ENCODE measurements at places on chromosomes 12 and 14.
A peak's percentile ranks its signal among the peaks of the same experiment; 100 is the strongest.

GRCh38 chr14:54676812-54677708 is 110.1 kb downstream of the SAMD4A start:
- DNase-seq, result peak; percentile 83

DNA sequence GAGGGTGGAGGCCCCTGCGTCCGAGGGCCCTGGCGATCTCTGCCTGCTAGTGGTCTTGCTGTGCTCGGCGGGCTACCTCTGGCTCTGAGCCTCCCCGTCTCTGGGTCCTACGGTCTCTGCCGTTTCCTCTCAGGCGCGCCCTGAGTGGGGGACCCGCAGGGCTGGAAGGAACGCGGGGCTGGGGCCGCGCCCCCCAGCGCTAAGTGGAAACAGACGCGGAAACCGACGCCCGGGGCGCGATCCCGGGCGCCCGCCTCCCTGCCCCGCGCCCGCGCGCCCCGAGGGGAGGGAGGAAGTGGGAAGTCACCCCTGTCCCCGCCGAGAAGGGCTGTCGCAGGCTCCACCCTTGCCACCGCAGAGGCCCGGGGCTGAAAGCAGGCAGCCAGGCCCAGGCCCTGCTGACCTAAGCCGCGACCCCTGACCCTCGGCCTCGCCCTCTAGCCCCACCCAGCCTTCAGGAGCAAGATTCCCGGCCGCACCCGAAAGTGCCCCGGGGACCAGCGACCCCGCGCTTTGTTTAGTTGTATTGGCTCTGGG is 831 bp downstream of the CRIP1 start:
- DNase-seq, result no peak

- no peak for DNase-seq
Observed at GRCh38 chr14:67360470-67361206, 510 bp downstream of the EIF2S1 start.

- DNase-seq, result no peak
Observed at GRCh38 chr12:5996459-5996858, 51.4 kb upstream of the ANO2 start.

DNA sequence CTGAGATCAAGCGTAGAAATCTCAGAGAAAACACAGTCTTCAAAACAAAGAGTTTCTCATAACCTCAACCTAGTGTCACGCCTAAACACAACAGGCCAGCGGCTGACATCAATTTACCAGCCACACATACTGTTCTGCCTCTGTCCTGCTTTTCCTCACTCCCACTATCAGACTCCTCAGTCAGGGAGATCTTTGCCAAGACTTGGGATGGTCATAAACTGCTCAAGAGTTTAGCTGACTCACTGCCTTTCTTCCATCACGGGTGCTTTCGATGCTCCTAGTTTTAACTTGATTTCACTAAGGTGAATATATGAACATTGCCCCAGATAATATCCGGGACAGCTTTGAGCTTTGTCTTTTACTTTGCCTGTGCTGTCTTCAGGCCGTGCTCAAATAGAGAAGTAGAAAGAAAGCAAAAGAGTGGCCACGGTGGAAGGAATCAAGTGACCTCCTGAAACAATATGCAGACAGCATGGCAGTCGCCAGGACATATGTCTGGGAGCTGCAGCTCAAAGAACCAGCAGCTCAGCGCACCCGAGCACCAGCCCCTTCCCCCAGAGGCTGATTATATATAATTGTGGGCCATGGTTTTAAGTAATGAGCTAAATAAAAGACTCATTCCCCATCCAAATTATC is 12.1 kb downstream of the MDM1 start:
- DNase-seq, result no peak

DNA sequence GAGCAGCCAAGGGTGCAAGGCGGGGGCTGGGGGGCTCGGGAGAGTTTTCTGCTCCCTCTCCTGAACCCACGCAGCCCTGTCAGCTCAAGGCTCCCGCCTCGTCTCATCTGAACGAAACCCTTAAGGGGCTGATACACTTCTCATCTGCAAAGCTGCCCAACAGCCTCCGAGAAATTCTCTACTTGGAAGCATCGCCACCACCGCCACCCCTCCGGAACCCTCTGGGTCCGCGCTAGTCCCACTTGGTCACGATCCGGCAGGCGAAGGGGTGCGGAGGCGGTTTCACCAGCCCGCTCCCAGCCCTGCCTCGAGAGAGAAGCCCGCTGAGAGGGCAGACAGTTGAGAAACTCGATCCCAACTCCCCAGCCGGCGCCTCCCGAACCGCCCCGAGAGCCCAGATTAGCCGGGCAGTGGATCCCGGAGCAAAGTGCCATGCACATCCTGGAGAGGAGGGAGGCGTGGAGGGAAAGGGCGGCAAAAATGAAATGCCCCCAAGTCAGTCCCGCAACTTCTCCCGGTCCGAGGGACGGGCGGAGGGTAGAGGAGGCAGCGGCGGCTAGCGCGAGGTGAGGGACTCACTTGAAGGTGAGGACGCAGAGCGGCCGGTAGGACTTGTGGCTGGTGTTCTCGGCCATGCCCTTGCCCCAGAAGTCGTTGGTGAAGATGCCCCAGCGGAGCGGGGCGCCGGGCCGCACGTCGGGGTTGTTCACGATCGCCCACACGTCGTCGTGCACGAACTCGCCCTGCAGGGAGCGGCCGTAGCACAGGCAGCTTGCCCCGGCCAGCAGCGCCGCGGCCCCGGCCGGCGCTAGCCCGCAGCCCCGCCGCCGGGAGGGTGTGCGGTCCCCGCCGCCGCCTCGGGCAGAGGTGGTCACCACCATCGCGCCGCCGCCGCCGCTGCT is 620 bp downstream of the TMTC1 start:
- no peak for DNase-seq

DNA sequence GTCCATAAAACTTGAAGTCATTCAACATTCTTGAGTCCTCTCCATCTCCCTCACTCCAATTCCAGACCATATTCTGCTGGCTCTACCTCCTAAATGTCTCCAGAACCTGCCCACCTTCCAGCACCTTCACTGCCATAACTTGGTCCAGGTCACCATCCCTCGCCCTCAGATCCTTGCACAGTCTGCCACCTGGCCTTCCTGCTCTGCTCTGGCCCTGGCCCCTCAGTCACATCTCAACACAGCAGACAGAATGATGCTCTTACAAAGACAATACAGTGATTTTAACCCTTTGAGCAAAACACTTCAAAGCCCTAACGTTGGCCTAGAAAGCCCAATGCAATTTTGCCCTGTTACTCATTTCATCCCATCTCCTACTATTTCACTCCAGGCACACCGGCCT is 81.8 kb upstream of the PDZRN4 start:
- DNase-seq, result no peak

- DNase-seq, result no peak
Observed at GRCh38 chr12:8950702-8951478, 1.4 kb upstream of the M6PR start.

DNA sequence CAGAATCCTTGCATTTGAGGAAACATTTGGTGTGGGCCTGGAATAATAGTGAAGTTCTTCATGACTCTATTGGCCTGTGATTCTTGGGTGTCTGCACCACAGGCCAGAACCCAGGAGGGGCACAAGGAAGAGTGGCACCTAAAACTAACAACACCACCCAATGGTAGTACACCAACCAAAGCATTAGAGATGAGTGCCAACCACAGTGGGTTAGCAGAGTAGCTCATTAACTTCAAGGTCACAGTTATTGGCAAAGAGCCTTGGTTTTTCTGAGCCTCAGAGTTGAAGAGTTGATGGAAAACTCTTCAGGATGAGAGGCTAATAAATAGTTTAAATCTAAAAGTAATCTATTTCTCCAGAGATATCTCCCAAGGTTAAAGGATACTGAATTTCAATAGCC is 57.0 kb downstream of the HELB start:
- no peak for DNase-seq

GRCh38 chr14:35339761-35340406 is 47.7 kb downstream of the PSMA6 start:
- no peak for DNase-seq

DNA sequence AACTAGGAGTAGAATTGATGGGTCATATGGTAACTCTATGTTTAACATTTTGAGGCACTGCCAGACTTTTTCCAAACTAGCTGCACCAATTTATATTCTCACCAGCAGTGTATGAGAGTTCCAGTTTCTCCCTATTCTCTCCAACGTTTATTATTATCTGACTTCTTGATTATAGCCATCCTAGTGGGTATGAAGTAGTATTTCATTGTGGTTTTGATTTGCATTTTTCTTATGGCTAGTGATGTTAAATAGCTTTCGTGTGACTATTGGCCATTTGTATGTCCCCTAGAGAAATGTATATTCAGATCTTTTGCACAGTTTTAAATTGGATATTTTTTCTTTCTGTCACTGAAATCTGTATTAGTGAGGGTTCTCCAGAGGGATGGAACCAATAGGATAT is 37.8 kb downstream of the HELB start:
- no peak for DNase-seq

DNA sequence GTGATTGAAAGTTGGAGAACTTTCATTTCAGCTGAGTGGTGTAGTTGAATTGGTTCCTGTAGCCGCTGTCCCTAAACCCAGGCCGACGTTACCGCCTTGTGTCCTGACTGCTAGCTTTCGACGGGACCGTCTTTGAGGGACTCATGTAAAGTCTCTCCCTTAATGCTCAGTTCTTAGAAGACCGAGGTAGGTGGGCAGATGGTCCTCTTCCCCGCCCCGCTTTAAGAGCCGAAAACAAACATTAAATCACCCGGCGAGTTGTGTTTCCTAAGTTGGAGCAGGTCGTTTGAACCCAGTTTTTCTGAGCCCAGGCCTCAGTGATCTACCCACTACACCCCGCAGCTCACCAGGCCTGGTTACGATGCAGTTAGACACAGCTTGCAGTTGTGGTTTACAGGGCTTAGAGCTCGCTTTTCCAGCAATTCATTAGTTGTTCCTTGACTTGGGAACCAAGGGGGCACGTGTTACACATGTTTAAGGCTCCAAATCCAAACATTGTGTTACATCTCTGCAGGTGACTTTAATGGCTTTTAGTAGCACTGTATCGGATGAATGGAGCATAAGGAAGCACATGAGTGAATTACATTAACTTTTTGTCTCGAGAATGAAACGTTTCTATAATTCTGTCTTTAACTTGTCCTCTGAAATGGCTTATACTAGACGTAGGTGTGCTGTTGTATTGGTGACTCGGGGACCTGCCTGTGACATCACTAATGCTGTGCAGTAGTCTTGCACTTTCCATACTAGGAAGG is 790 bp downstream of the NEDD1 start:
- DNase-seq, result no peak

DNA sequence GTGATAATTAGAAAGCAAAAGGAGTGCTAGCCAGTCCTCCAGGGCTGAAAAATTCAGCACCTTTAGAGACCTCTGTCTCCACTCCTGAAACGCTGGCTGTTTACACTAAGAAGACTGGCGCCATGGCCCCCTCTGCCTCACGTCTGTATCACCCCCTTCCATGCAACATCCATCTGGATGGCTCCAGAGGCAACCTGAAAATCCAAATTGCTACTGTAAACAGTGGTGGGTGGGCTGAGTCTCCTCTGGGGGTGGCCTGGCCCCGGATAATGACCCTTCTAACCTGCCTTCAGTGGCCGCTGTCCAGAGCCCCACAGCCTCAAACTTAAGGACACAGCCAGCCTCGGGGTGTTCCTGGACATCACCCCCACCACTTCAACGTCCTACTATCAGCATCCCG is 1.4 kb downstream of the PRKD1 start:
- no peak for DNase-seq

- no peak for DNase-seq
Observed at GRCh38 chr14:94844593-94845152, 74.8 kb upstream of the GSC start.

- DNase-seq, result no peak
Observed at GRCh38 chr14:91326514-91327249, 82.2 kb upstream of the GPR68 start.

DNA sequence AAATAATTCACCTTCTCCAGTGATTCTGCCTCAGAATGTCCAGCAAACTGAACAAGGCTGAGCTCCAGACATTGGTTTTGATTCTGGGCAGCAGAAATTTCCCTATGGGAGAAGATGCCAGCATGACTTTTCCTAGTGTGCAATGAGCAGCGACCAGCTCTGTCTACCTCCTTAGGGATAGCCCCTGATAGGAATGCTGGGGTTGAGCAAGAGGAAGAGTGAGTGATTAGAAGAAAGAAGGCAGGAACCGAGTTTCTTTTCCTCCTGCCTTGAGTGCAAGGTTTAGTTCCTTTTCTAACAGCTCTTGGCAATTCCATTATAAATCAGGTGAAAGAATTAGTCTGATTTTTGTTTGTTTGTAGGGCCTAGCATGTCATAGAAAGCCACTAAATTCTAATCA is 379.0 kb downstream of the DAD1 start:
- no peak for DNase-seq

DNA sequence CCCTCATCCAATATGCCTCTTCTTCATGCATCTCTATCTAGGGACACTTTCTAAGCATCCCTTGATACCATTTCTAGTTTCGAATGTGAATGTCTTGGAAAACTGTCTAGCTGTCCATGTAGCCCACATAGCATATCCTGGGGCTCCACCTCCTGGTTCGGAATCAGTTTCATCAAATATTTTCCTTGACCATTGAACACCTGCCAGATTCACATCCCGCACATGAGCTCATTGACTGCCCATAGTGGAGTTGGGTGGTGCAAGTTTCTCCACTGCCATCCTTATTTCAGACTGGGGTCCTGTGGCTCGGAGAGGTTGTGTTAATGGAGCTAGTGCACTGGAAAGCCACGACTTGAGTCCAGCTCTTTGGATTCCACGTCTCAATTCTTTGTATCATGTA is 58.6 kb upstream of the TMEM263 start:
- DNase-seq, result no peak

GRCh38 chr12:102298022-102298421 is 100.4 kb upstream of the PMCH start:
- peak; percentile 25 for DNase-seq

GRCh38 chr12:76010732-76011458 is 20.7 kb downstream of the PHLDA1 start:
- DNase-seq, result no peak

DNA sequence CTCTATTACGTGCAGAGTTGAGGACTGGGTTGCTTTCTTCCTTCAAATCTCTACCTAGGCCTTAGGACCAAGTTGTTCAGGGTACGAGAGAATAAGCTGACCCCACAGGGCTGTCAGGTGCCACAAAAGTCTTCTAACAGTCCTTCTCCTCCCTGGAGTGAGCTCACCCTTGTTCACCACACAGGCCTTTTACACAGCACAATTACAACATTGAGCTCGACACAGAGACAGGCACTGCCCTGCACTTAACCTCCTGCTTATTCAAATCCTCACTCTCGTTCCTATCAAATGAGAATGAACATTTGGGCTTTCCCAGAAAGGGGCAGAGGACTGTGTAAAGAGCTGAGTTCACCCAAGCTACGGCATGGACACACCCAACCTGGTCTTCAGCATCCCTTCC is 2.4 kb downstream of the GALNT6 start:
- DNase-seq, result no peak

- no peak for DNase-seq
Observed at GRCh38 chr12:46260913-46261476, 7.8 kb downstream of the SLC38A1 start.

- no peak for DNase-seq
Observed at GRCh38 chr14:56374421-56374820, 205.2 kb upstream of the TMEM260 start.

GRCh38 chr14:77184396-77185092 is 2.9 kb downstream of the TMEM63C start:
- no peak for DNase-seq

GRCh38 chr14:66508547-66508845 is 549 bp downstream of the GPHN start:
- DNase-seq, result no peak

Measured in AG09319 (cell line).